Activated T-helper 1 cell treated with Interleukin-2 at 50 U/mL for 16 hours (primary cell): ENCODE measurements at places on chromosomes 4 and X.

DNA sequence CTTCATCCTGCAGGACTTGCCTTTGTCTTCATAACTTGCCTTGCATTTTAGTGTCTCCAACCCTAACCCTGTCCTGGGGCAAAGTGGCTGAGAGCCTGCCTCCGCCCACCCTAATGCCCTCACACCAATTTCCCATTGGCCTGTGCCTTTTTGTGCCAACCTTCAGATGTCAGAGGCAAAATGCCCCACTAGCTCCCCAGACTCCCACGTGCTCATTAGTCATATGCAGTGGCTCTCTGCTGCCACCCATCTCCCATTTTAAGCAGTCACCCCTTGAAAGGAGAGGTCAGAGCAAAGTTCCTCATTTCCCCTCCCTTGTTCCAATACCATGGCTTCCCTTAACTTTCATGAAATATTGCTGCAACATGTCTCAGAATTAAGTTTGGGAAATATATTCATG lies 74.8 kb upstream of the PASD1 start:
- DNase-seq: no peak

GRCh38 chr4:168920441-168921065 lies 89.5 kb downstream of the CBR4 start:
- DNase-seq: no peak

DNA sequence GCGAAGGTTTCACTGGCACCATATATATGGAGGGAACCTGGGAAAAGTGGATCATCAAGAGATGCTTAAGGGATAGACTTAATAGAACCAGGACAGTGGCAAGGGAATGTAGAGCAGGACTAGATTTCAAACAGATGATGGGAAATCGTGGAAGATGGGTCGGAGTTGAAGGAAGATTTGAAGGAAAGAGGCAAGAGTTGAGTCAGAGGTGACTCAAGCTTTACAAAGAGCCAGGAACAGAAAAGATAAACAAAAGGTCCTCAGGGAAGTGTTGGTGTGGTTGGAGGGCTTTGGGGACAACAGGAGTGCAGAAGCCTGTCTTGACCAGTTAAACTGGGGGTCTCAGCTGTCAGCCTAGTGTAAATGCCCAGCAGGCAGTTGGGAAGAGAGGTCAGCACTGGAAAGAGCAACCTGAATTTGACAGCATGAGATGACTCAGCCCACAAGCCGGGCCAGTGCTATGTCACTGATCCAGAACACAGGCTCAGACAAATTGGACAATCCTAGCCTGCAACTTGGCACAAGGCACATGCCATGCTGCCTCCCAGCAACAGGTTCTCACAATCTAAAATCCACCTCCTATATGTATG lies 230.5 kb downstream of the IDS start:
- no peak for DNase-seq

DNA sequence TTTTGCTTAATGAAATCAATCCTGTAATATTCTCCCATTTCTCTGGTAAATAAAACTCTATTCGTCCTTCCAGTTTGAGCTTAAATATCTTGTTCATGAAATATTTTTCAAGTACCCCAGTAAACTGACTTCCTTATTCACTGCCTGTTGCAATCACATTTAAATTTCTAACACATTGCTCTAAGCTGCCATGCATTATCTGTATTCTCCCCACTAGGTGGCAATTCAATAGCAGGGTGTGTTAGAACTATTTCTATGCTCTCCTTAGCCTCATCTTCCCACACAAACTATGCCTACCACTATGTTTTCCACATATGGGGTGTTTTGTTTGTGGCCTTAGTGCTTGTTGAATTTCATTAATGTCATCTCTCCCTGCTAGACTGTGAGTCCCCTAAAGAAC lies 377.1 kb upstream of the HS3ST1 start:
- no peak for DNase-seq

DNA sequence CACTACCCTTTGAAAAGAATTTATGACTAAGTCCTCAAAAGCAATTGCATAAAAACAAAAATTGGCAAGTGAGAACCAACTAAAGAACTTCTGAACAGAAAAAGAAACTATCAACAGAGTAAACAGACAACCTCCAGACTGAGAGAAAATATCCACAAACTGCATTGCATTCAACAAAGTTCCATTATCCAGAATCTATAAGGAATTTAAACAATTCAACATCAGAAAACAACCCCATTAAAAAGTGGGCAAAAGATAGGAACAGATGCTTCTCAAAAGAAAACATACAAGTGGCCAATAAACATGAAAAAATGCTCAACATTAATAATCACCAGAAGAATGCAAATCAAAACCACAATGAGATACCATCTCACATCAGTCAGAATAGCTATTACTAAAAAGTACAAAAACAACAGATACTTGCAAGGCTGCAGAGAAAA lies 130.2 kb downstream of the GASK1B start:
- DNase-seq: no peak

GRCh38 chr4:158162631-158163030 lies 10.2 kb downstream of the GASK1B start:
- no peak for DNase-seq

DNA sequence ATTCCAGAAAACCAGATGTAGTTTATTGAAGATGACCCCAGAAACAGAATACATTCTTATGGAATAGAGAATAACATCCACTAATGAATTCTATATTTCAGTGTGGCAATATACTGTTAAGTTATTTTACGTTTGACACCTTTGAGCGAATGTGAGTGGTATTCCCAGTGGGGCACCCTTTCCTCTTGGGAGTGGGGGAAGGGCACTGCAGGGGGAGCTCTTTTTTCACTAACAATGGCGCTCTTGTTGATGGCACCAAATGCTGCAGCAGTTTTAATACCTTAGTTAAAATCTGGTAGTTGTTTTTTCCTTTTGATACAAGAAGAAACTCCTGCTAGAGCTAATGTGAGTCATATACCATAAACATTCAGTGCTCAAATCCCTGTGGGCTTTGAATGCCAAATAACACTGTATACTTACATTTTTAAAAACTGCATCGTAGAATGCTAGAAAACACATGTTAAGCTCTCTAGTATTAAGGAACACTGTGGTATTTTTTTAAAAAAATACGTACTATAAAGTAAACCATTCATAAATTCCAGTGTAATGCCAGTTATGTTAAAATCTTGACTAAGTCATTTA lies 178.5 kb downstream of the DCHS2 start:
- DNase-seq: no peak

GRCh38 chrX:37646254-37646653 lies 39.3 kb upstream of the XK start:
- DNase-seq: no peak
